ENCODE measurements at places on chromosomes 2 and 18.

DNA sequence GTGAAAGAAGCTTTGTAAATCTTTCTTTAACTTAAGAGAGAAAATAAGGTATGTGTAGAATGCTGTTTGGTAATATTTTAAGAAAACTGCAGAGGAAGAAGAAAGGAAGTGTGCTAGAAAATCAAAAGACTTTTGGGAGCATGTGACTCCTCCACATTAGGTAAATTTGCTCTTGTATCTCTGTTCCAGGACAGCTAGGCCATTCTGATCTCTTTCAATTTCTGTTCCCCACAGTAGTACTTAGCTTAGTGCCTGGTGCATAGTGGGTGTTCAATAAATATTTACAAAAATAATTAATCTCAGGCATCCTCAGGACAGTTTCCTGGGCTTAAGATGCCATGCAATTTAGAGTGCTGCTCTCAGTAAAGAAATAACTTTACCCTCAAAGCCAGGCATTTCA lies 105.0 kb downstream of the GPD2 start:
- DNase-seq, result no peak

DNA sequence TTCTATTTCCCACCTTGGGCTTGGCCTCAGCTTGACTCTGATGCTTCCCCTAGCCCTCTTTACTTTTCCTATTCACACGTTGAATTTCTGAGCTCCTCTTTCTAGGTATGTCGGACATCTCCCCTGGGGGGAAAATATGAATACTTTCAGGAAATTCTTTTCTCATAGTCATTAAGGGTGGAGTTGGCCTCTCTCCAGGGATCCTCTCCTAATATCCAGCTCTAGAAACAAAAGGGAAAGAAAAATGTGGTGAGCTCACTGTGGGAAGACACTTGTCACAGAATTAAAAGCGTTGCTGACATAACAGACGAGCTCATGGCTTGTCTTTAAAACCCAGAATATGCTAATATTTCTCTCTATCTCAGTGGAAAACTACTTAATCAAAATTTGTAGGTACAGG lies 132.7 kb upstream of the MEX3C start:
- peak; percentile 45 for DNase-seq

GRCh38 chr2:225742487-225742886 lies 343.0 kb downstream of the NYAP2 start:
- no peak for DNase-seq

- no peak for DNase-seq
Measured at GRCh38 chr2:26989156-26989555, 18.7 kb downstream of the MAPRE3 start.

DNA sequence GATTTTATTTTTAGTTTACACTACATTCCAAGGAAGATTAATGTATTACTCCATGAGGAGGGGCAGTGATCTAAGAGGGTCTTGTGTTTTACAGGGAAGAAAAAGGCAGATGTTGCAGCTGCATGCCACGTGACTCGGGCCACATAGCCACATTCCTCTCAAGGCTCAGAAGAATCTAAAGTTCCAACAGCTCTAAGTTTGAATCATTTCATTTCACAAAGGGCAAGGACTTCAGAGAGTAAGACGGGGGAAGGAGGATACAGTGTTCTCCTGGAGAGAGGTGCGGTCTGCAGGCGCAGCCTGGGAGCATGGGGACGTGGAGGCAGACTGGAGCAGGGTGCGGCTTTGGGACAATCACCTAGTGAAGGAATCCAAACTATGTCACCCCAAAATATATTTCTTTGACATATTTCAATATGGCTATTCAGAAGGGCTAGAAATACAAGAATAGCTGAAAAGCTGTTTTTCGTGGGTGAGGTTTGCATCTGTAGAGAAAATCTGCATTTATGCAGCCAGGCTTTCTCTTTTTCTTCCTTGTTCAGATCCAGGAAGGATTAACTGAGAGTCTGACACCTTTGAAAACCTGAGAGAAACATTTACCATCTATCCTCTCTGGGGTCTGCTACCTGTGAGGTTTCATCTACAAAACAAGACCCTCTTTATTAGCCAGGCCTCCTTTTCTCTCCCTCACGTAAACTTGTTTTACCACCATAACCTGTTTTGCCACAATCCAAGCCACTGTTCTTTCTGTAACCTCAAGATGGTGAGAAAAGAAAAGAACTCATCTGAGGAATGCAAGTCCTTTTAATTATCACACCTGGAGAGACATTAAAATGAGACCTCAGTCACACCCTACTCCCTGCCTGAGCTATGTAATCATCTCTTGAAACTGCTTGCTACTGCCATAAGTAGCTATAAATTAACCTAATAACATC lies 165.1 kb upstream of the NDUFV2 start:
- no peak for DNase-seq

Measured in dermis microvascular lymphatic vessel endothelial cell (primary cell).